CD8-positive, alpha-beta memory T cell (primary cell): ENCODE measurements at places on chromosomes 2 and 18. TPM values are rescaled to one million over a fixed set of nuclear protein-coding genes. Genes with fewer than 3 reads are reported as not detected.

Gene SLC66A2
- total RNA-seq, result 29.9 TPM

Gene SLC40A1
- 2.7 TPM for total RNA-seq

Gene RNF125
- 41.3 TPM for total RNA-seq

Gene FBXO41
- 25.3 TPM for total RNA-seq

Gene LIMS2
- total RNA-seq, result 6.1 TPM

Gene PFN4
- total RNA-seq, result 0.35 TPM

GRCh38 chr2:238019962-238020361 lies 40.8 kb upstream of the SCLY start:
- H3K36me3 ChIP-seq, result peaks cover 8% of the 10 kb centered on the region
- no peak for DNase-seq
- H3K4me1 ChIP-seq, result no peaks in the 10 kb centered on the region
- H3K27me3 ChIP-seq, result no peaks in the 10 kb centered on the region
- H3K27ac ChIP-seq, result no peak overlapping the region

- H3K36me3 ChIP-seq, result no peaks in the 10 kb centered on the region
- no peak overlapping the region for H3K27ac ChIP-seq
- H3K4me3 ChIP-seq, result no peak overlapping the region
- no peaks in the 10 kb centered on the region for H3K4me1 ChIP-seq
Observed at GRCh38 chr2:10964052-10964790, 52.5 kb downstream of the KCNF1 start.

- no peaks in the 10 kb centered on the region for H3K36me3 ChIP-seq
- no peak for DNase-seq
- H3K4me1 ChIP-seq, result no peaks in the 10 kb centered on the region
- no peak overlapping the region for H3K4me3 ChIP-seq
- H3K27ac ChIP-seq, result no peak overlapping the region
Observed at GRCh38 chr2:85237849-85238565, 89.8 kb downstream of the TGOLN2 start.

DNA sequence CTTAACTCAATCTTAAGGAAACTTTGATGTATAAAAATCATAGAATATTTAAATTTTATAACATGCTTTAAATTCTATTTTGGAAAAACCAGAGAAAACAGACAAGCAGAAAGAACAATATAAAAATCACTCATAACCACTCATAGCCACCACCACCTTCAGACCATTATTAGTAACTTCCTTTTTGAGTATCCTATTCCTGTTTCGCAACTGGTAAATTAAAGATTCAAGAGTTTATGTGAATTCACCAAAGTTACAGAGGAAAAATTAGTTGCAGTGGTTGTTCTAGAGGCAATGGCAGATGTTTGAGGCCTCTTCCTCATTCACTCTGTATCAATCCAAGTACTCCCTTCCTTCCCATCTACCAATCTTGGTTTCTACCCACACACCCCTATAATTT lies 49.3 kb upstream of the PROKR1 start:
- no peak overlapping the region for H3K4me3 ChIP-seq
- no peak overlapping the region for H3K27ac ChIP-seq
- H3K36me3 ChIP-seq, result no peaks in the 10 kb centered on the region
- H3K27me3 ChIP-seq, result no peaks in the 10 kb centered on the region
- peaks cover 5% of the 10 kb centered on the region for H3K4me1 ChIP-seq
- no peak for DNase-seq

DNA sequence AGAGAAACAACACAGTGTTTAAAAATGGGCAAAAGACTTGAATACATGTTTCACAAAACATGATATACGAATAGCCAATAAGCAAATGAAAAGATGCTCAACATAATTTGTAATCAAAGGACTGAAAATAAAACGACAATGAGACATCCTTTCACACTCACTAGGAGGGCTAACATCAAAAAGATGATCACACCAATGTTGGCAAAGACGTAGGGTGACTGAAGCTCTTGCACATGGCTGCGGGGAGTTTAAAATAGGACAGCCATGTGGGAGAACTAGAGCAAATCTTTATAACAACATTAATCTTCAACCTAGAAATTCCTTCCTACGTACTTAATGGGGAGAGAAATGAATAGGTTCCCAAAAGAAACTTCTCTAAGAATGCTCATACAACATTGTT lies 19.2 kb upstream of the SEH1L start:
- no peak overlapping the region for H3K4me3 ChIP-seq
- no peaks in the 10 kb centered on the region for H3K27me3 ChIP-seq
- H3K36me3 ChIP-seq, result no peaks in the 10 kb centered on the region
- DNase-seq, result no peak

DNA sequence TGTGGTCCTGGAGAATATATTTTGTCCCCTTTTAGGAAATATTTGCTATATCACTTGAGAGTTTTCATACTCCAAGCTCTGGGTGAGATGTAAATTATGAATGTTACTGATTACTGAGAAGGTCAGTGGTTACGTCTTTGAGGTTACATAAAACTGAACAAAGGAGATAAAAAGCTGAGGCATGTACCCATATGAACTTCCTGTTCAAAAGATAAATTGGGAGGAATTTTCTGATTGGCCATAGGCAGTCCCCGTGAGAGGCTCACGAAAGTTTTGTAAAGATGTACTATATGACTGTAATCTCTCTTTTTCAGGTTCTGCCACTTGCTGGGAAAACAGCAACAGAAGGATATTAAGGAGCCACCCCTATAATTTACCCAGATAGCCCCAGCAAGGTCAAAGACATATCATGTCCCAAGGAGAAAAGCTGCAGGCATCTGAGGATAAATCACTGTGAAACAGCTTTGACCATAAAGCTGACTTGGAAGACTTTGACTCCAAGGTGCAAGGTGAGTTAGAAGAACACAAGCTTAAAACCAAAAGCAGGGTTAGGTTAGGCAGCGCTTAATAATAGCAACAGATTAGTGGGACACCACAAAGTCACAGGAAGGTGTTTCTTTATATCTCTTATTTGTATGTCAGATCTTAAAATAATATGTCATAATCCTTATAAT lies 90.4 kb downstream of the OSBPL6 start:
- H3K36me3 ChIP-seq, result no peaks in the 10 kb centered on the region
- DNase-seq, result no peak
- no peaks in the 10 kb centered on the region for H3K4me1 ChIP-seq
- H3K27ac ChIP-seq, result no peak overlapping the region

- no peaks in the 10 kb centered on the region for H3K27me3 ChIP-seq
Observed at GRCh38 chr2:14756981-14757657, 124.6 kb downstream of the LRATD1 start.

- H3K4me1 ChIP-seq, result no peaks in the 10 kb centered on the region
- DNase-seq, result no peak
- no peaks in the 10 kb centered on the region for H3K27me3 ChIP-seq
- H3K36me3 ChIP-seq, result no peaks in the 10 kb centered on the region
Observed at GRCh38 chr2:165162466-165162865, 41.4 kb downstream of the SCN3A start.

GRCh38 chr2:117222809-117223208 lies 591.7 kb upstream of the DDX18 start:
- H3K4me1 ChIP-seq, result no peaks in the 10 kb centered on the region
- H3K27me3 ChIP-seq, result no peaks in the 10 kb centered on the region
- no peak for DNase-seq

DNA sequence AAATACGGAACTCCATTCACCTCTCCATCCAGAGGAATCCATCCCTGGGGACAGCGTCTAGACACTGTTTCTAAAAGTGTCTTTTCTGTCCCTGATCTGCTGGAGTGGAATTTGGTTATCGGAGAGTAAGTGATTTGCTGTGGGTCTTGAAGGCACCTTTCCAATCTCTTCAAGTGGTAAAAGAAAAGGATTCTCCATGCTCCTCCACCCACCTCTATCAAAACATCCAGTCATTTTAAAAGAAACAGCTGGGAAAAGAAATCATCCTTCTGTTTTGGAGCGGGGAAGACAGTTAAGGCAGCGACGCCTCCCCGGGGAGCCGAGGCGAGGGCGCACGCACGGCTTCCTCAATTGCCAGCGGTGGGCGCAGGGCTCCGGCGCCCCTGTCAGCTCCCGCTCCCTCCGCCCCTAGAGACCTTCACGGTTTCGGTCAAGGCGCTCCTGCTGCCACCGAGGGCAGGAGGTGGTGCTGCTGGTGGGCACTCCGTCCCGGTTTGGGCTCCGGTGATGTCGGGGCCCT lies 547 bp downstream of the SLC35F5 start:
- DNase-seq, result no peak
- H3K4me1 ChIP-seq, result peaks cover 15% of the 10 kb centered on the region
- H3K27me3 ChIP-seq, result no peaks in the 10 kb centered on the region
- H3K36me3 ChIP-seq, result peaks cover 4% of the 10 kb centered on the region

DNA sequence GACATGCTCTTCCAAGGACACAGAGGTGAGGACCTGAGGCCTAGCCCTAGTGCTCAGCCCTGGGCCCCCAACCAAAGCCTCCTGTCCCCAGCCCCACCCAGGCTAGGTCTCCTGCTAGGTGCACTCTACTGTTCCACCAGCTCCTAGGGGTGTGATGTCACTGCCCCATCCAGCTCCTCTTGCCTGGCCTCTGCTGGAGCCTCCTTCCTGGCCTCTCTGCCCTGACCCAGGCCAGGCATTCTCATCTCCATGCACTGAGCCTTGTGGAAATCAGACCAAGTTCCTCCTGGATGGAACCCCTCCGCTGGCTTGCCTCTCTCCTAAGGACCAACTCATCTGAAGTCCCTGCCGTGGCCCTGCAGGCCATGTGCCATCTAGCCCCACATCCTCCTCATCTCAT lies 156.8 kb downstream of the INHBB start:
- no peaks in the 10 kb centered on the region for H3K27me3 ChIP-seq
- H3K36me3 ChIP-seq, result no peaks in the 10 kb centered on the region
- H3K4me3 ChIP-seq, result no peak overlapping the region
- no peak overlapping the region for H3K27ac ChIP-seq

DNA sequence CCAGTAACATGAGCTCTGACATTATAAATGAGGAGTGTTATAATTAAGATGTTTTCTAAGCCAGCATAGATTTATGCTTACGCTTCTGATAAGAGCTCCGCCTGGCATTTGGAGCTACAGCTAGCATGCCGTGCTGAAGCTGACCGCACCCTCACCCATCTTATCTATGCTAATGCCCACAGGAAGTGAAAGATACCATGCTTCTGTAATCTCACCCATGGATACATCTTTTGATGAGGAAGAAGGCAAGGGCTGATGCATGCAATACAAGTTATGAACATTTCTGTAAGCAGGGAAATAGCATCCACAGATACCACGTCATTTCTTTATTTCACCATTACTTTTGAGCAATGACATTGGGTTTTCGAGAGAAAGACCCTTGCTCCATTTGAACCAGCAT lies 82.3 kb downstream of the ARL4C start:
- H3K4me1 ChIP-seq, result peaks cover 9% of the 10 kb centered on the region
- no peak for DNase-seq
- no peaks in the 10 kb centered on the region for H3K36me3 ChIP-seq
- no peak overlapping the region for H3K27ac ChIP-seq
- no peak overlapping the region for H3K4me3 ChIP-seq

- no peaks in the 10 kb centered on the region for H3K36me3 ChIP-seq
- no peak overlapping the region for H3K27ac ChIP-seq
- no peak overlapping the region for H3K4me3 ChIP-seq
- H3K4me1 ChIP-seq, result no peaks in the 10 kb centered on the region
- DNase-seq, result no peak
- no peaks in the 10 kb centered on the region for H3K27me3 ChIP-seq
Observed at GRCh38 chr18:75477900-75478299, 50.4 kb upstream of the SMIM21 start.

GRCh38 chr2:161245671-161246070 lies 62.6 kb upstream of the PSMD14 start:
- no peak for DNase-seq
- no peak overlapping the region for H3K4me3 ChIP-seq
- H3K27me3 ChIP-seq, result no peaks in the 10 kb centered on the region

- H3K4me3 ChIP-seq, result no peak overlapping the region
- H3K36me3 ChIP-seq, result no peaks in the 10 kb centered on the region
- H3K27me3 ChIP-seq, result no peaks in the 10 kb centered on the region
- DNase-seq, result no peak
- H3K27ac ChIP-seq, result no peak overlapping the region
Observed at GRCh38 chr2:100397118-100397860, 20.2 kb downstream of the CHST10 start.
